ENCODE measurements at places on chromosomes 7 and 10.

- DNase-seq: no peak
These were observed 7.6 kb upstream of the SYPL1 start for GRCh38 chr7:106119719-106120118.

DNA sequence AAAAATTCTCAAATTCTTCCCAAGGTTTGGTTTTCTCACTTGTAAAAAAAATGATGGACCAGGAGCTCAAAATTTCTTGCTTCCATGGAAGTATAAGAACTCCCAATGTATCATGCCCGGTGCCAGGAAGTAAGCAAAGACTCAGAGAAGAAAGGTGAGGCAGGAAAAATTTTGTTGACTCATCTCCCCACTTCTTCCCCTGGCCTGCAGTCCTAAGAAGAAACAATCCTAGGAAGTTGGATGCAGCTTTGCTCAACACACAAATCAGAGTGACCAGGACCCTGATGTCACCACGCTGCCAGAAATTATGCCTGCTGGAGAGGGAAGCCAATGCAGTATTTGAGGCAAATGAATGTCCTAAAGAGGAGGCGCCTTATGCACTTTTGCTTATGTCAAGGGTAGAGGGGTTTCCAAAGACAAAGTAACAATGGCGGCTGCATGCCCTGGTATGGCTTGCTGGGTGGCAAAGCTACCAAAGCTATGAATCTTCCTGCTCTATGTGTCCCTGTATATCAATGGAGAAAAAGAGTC lies 163.6 kb downstream of the NEURL1 start:
- DNase-seq: no peak

- no peak for DNase-seq
These were observed 165.6 kb downstream of the TPK1 start for GRCh38 chr7:144670218-144670617.

- DNase-seq: no peak
These were observed 53.1 kb upstream of the C7orf33 start for GRCh38 chr7:148537435-148537834.

GRCh38 chr10:53063805-53064204 lies 291.2 kb upstream of the MBL2 start:
- DNase-seq: no peak

DNA sequence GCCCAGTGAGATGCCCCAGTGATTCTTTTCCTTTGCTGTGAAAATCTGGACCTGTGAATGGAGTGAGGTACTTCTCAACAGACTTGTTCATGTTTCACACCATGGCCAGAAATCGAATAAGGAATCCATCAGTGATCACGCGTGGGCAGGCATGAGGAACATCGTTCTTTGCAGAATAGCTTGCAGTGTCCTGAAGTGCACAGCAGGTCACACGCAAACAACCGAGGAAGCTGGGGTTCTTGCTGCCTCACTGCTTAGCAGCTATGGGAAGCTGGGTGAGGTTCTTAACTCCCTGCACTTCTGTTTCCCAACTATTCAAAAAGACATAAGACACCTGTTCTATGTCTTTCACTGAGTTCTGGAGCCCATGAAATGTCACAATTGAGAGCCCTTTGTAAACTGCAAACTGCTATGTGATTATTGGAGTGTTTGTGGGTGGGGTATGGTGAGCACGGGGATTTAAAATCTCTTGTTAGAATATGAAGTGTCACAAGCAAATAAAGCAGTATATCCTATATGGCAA lies 253.4 kb downstream of the KIAA1217 start:
- no peak for DNase-seq

DNA sequence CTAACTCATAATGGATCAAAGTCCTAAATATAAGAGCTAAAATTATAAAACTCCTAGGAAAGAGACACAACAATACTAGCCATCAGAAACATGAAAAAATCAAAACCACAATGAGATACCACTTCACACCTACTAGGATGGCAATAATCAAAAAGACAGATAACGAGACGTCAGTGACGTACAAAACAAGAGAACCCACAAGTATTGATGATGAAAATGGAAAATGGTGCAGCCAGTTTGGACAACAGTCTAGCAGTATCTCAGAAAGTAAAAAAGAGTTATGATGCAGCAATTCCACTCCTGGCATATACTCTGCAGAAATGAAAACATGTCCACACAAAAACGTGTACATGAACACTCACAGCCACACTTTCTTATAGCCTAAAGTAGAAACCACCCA lies 173.5 kb downstream of the SRPK2 start:
- DNase-seq: no peak

- DNase-seq: no peak
These were observed 431.2 kb downstream of the TNS3 start for GRCh38 chr7:47150497-47151260.

DNA sequence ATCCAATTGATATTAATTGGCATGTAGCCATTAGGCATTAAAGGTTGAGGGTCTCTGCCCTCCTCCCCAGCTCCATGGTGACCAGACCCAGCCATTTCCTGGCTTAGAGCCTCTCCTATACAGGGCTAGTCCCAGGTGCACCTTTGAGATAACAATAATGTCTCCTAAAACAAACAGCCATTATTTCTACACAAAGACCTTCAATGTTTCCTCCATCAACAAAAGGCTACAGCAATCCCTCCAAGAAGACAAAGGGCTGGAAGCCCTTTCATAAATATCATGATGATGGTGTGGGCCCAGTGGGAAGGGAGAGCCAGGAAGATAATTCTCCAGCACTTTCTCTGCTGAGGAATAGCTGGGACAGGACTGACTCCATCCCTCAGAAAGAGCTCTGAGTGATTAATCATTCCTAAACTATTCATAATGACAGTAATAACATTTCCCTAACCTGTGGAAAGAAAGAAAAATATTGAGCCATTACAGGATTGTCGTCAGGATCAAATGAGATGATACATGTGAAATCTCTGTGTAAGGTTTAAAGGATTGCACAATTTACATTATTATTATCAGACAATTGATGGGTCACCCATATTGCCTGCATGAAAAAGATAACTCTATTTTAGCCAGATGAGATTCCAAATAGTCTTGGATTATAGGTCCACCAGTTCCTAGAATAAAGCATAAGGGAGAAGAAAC lies 10.2 kb downstream of the PKD2L1 start:
- DNase-seq: no peak

DNA sequence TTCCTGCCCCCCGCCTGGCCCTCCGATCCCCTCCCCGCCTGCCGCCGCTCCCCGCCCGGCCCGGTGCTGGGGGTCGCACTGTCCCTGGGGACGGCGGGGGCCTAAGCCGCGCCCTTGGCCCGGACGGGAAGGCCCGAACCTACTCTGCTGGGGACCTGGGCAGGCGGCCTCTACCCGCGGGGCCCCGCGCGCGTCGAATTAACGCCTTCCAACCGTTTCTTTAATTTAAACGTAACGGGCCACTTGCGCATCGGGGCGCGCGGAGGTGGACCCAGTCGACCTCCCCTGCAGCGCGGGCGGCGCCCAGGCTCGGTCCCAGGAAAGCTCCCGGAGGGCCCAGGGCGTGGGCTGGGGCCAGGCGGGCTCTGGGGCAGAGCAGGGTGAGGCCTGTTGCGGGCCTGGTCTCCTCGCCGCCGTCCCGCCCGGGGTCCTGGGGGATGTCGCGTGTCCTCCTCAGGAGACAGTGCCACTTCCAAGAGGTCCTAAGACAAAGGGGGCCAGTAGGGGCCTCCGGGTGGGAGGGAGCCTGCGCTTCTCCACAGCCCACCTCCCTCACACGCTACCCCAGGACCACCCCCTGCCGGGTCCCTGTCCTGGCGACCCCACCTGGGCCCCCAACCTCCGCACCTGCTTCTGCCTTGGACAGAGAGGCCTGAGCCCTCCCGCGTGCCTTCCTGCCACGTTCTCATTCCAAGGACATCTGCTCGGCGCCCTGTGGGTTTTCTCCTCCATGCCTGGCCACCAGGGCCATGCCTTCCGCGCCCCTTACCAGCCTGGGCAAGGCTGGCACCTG lies 658 bp upstream of the PTPRN2 start:
- DNase-seq: no peak

DNA sequence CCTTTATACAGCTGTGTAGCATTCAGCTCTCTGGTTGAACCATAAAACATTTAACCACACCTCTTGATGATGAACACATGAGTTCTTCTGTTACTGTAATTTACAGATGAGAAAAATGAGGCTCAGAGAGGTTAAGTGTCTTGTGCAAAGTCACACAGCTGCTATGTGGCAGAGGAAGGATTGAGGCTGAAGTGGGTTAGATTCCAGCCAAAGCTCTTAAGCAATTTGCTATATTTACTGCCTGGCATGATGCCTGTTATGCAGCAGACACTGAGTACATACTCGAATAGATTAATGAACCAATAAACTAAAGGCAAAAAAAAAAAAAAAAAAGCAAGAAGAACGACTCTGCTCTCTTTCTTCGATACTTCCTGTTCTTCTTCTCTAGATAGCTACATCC lies 35.7 kb downstream of the GFRA1 start:
- no peak for DNase-seq

DNA sequence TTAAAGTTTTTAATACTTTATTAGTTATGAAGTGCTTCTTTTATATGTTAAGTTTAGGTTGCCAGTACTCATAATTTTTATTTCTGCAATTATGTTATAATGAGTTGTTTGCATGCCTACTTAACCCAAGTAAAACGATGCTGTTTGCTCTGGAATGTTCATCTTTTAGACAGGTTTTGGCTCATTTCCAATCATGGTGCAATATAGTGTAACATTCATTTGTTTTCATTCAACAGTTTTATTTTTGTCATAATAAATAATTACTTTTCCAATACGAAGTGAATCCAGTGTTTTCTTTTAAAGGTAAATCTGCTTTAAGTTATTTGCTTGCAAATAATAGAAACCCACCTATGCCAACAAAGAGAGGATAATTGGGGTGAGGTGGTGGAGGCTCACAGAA lies 22.1 kb downstream of the ARL5B start:
- DNase-seq: no peak

DNA sequence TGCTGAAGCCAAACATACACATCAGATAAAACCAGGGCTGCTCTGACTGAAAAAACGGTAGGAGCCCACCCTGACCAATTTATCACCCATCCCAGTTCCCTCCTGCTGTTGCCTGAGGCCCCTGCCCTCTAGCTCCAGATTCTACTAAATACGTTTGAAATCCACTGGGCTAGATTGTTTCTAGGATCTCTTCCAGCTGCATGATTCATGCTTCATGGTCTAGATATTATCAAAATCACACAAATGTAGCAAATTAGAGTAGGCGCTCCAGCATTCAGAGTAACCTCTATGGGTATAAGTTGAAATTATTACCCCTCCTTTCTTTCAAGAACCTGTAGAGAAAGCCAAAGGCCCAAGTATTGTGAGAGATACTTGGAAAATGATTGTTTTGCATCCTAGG lies 151.2 kb upstream of the FAM13C start:
- DNase-seq: no peak

- DNase-seq: no peak
These were observed 327.9 kb upstream of the SORCS1 start for GRCh38 chr10:107492389-107492788.

DNA sequence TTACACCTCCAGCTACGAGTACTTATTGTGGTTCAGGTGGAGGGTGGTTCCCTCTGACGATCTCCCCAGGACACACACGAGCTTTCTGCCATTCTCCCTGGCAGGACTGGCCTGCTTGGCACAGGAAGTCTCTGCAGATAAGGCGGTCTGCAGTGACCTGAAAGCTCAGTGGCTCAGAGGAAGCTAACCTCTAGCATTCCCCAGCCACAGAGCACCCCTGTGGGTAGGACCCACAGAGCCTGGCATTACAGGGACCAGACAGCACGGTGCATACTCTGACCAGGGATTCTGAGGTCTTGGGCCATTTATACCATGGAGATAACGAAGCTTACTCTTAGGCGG lies 1.9 kb upstream of the GPR146 start:
- DNase-seq: no peak

DNA sequence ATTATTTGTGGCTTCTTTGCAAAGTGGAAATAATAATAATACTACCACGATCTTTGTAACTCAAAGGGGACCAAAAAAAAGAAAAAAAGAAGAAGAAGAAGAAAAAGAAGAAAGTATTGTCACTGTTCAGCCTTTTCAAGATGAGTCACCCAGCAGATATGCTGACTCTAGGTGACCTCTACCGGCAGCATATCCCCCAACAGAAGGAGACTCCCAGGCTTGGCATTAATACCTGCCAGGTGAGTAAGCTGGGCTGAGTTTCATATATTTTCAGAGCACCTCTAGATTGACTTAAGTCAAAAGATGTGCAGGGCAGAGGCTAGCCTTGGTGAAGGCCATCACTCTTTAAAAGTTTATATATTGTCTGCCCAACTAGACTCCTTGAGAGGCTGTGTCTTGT lies 30.4 kb upstream of the GPR26 start:
- DNase-seq: no peak

DNA sequence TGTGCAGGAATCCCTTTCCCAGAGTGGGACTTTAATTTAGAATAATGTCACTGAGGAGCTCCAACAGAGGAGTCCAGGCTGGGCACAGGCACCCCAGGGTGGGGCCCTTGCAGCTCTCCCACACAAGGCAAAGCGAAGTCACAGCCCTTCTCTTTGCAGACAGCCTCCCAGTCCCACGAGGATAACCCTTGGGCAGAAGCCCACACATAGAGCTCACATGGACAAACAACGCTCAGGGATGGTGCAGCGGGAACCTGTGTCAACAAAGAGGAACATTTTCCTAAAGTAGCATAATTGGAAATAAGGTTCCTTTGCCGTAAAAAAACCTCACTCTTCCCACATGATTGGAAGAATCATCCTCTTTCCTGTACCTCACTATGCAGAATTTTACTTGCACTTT lies 29.3 kb upstream of the GGCT start:
- no peak for DNase-seq

GRCh38 chr10:34758447-34758996 lies 56.6 kb downstream of the PARD3 start:
- no peak for DNase-seq

DNA sequence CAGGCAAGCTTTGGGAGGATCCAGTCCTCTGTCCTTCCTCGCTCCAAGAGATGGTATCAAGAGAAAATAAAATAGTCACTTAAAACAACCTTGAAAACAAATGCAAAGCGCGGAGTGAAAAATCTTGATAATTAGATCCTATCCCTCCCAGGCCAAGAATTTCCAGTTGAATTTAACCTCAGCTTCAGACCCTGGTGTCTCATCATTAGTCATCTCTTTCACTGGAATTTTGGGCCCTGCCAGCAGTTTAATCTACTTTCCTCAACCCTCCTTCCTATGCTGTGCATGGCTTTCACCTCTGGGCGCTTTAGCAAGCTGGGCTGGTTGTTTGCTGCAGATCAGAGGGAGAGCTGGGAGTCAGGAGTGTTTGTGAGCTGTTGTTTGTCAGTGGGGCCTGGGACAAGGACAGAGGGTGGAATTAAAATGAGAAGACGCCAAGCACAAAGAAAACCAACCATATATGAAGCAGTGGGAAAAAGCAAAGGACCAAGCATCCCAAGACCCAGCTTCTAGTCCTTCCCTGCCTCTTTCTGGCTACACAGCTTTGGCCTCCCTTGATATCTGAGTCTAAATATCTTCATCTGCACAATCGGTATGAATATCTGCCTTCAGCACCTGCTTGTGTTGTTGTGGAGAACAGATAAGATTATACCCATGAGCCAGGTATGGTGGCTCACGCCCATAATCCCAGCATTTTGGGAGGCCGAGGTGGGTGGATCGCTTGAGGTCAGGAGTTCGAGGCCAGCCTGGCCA lies 13.5 kb downstream of the MYOF start:
- no peak for DNase-seq
